NCI-H1105 treated with DMSO at 0.1 percent for 48 hours (cell line): ENCODE measurements at places on chromosomes 2 and 18.

DNA sequence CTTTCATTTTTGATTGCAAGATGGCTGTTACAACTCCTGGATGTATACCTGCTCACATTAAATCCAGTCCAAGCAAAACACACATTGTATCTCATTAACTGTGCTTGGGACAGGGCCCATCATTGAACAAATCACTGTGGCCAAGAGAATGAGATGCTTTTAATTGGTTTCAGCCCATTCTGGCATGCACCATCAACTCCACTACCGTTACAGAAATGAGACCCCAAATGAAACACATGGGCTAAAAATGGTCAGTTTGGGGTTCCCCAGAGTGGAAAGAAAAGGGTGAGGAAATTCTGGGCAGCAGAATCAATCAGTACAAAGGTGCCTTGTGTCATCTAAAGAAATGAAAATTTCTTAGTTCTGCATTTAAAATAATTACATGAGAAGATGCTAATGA is 52.7 kb downstream of the FAM171B start:
- DNase-seq = no peak

- DNase-seq = no peak
These were observed 245.4 kb downstream of the PTPRM start for GRCh38 chr18:7812431-7813063.

DNA sequence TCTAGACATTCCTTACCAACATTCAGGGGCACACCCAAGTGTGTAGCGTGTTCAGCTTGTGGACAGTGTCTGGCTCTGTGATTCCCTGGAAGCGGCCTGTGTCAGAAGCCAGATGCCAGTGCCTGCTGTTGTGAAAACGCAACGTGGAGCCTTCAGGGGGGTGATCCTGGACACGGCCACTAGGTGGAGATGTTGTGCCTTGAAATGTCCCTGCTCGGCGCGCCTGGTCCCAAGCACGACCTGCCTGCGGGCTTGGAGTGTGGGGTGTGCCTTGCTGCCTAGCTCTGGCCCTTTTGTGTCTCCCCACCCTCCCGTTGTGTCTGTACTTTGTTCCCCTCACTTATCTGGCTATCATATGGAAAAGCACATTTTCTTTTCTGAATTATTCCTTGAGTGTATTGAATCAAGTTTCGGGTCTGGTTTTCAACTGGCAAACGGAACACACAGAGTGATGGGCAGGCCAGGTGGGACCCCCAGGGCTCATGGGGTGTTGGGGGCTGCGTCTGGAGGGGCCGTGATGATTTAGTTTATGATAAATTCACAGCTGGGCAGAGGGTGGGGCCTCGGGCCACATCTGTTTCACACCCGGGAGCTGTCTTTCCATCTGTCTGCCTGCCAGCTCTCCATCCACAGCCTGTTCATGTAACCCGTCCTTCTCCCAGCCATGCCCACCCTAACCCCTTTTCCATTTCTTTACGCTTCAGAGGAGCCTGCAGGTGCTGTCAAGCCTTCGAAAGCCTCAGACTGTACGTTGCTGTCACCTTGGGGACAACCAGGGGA is 95.5 kb downstream of the DYSF start:
- DNase-seq = peak; percentile 17

- DNase-seq = no peak
These were observed 3.1 kb upstream of the ZEB2 start for GRCh38 chr2:144522897-144523595.

GRCh38 chr18:60017371-60017770 is 117.6 kb downstream of the PMAIP1 start:
- no peak for DNase-seq

DNA sequence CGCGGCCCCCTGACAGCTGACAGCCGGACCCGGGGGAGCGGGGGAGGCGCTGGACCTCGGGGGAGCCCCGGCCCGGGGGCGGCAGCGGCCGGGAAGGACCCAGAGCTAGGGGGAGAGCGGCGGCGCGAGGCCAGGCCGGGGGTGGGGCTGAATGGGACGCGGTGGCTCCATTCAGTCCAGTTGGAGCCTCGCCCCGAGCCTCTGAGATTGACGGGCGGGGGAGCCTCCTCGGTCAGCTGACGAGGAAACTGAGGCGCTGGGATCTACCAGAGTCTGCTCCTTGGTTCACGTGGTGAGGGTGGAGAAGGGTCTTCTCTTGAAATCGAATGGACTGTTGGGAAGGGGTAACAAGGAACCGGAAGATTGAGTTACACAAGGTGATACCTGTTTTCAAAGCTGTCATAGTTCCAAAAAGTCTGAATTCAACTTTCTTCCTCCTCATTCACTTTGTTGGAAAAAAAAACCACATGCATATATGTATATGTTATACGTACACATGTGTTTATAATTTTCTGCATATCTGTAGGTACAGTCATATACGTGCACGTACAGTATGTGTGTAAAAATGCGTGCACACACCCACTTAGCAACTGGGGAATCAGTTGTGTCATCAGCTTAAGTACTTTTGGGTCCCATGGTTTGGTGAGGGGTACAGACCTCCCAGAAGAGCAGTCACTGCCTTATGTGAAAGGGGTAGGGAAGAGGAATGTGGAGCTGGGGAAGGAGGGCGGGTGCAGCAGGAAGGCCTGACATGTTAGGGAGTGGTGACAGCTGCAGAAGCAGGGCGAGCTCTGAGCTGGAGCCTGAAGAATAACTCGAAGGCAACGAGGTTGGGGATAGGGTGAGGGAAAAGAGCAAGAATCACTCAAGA is 628 bp downstream of the PPP1R7 start:
- no peak for DNase-seq

DNA sequence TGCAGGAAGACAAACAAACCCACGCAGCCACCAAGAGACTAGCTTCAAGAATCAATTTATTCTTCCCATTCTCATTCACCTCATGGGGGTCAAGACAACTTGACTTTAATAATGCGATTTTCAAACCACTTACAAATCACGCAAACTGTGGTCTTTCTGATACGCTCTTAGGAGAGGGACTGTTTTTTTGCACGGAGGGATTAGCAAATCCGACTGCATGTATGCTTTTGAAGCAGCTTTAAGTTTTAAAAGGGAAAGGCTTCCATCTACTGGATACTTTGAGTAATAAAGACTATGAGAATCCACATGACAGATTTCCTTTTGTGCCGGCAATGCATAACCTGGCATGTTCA is 322.9 kb upstream of the KCNJ3 start:
- DNase-seq = peak; percentile 55

DNA sequence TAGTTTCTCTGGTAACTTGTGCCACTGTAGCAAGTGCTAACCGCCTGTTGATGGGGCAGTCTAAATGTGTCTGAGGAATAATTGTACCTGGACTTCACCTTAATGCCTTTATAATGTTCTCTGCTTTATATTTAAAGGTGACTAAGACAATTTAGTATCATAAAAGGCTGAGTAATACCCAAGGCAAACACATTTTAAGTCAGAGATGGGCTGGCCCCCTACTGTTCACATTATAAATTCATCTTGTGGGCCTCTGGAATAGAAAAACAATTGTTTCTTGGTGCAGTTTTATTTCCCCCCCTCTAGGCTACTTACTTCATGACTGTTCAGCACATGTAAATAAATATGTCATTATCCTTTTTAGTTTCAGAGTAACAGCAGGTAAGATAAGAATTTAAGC is 559.3 kb upstream of the PIK3C3 start:
- DNase-seq = no peak

GRCh38 chr18:189254-189653 is 30.9 kb downstream of the USP14 start:
- no peak for DNase-seq

GRCh38 chr18:79540161-79540903 is 139.3 kb upstream of the CTDP1 start:
- DNase-seq = no peak

DNA sequence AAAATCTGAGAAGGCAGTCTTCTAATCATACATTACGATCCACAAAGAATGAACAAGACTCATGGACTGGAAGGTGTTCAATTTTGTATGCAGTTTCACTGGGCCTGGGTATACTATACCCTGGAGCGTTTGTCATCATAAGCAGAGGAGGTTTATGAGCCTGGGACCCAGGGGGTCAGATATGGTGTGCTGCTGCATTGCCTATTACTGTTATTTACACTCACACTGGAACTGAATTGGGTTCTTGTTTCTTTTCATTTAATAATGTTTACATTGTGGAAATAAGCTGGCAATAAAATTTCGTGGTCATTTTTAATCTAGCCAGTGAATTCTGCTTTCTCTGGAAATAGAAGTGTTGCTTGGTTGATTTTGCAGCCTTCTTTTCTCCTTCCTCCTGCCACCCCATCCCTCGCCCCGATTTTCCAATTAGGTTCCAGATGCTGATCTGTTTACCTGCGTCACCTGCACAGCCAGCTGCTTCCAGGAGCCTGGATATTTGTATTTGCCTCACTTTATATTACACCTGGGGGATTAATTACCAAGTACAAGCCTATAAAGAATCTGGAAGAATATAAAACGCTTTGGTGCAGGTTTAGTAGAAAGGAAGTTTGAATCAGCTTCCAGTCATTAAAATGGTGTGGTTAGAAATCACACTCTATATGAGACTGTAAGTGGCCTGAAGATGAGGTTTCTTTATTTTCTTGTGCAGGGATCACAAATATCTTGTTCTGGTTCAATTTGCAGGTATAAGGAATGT is 234.4 kb downstream of the SOCS6 start:
- DNase-seq = peak; percentile 92

- DNase-seq = peak; percentile 68
These were observed 210.7 kb upstream of the SALL3 start for GRCh38 chr18:78768656-78769501.

DNA sequence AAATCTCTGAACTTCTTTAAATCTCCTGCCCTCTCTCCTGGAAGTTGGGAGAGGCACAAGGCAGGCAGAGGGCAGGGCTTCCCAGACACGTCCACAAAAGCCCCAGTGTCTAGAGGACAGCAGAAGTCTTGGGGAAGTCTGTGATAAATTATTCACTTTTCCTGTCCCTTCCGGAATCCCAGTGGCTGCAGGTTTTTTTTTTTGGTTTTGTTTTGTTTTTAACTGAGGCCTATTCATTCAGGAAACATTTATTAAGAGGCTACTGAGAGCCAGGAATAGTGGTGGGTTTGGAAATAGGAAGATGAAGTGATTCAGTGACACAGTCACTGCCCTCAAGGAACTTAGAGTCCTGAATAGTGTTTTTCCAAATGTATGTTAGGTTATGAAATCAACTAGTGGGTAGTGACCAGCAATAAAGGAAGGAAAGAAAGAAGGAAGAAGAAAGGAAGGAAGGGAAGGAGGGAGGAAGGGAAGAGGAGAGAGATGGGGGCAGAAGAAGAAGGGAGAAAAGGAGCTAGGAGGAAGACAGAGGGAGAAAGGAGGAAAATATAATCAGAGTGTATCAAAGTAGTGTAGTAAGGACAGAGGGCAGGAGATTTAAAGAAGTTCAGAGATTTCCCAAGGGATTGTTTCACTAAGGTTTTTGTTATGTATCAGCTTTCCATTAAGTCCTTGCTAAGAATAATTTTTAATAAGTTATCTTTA is 98.9 kb upstream of the ZFP36L2 start:
- DNase-seq = no peak

DNA sequence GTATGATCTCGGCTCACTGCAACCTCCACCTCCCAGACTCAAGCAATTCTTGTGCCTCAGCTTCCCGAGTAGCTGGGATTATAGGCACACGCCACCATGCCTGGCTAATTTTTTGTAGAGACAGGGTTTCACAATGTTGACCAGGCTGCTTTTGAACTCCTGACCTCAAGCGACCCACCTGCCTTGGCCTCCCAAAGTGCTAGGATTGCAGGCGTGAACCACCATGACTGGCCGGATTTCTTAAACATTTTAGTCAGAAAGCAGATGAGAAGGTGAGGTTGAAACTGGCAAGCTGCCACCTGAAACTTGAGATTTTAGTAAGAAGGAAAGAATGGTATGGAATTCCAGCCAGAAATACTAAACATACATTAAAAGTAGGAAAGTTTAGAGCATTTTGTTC is 31.9 kb downstream of the KLHL23 start:
- no peak for DNase-seq

DNA sequence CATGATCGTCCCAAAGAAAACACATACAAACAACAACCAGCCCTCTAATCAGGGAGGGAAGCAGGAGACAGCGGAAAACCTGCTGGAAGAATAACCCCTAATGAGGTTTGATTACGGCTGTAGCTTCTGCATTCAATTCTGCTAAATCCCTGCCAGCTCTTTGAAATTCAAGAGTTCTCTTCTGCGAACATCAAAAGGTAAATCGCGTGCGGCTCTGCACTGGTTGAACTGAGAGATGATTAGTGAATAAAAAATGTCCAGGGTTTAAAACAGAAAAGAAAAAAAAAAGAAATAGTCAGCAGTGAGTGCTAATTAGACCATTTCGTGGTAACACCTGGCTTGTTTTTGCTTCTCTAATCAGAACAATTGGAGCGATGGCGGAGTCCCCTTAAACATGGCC is 153.0 kb upstream of the CAPN13 start:
- peak; percentile 16 for DNase-seq

DNA sequence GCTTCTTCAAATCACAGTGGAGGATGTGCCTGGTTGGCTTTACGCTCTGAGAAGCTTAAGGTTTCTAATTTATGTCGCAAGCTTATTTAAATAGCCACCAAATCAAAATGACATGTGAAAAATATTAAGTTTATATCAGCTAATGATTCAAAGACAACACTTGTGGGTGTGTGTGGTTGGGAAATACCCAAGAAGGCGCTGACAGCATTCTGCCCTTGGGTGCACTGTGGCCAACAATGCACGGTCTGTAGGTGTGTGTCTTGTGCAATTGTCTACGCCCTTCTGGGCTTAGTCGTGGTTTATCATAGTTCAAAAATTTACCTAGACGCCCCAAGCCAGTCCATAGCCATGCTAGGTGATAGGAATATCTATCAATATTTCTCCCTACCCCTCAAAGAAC is 60.9 kb downstream of the KCTD1 start:
- no peak for DNase-seq

DNA sequence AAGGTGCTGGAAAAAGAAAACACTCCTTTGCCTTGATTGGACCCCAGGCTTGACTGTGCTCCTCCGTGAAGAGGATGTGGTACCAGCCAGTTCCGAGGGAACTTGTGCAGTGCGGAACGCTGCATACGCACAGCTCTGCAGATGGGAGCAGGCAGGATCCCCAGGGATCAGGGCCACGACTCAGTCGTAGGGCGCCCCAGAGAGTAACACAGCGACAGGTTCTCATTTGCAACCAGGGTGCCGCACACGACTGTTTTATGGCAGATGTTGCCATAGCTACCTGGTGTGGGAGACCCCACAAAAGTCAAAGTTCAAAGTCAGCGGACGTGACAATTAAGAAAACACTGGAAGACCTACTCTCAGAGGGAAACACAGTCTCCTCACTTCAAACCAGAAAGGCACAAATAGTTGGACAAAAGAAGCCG is 779 bp downstream of the MALL start:
- DNase-seq = no peak

- no peak for DNase-seq
These were observed 8.3 kb downstream of the CTAGE1 start for GRCh38 chr18:22409445-22409844.

- DNase-seq = no peak
These were observed 116.6 kb downstream of the SATB2 start for GRCh38 chr2:199341123-199341522.

- no peak for DNase-seq
These were observed 124.8 kb downstream of the AFF3 start for GRCh38 chr2:100017633-100018032.

GRCh38 chr2:54092940-54093339 is 22.5 kb upstream of the ACYP2 start:
- DNase-seq = no peak
